Common myeloid progenitor, CD34-positive (primary cell): ENCODE measurements at places on chromosomes 6 and 20.

DNA sequence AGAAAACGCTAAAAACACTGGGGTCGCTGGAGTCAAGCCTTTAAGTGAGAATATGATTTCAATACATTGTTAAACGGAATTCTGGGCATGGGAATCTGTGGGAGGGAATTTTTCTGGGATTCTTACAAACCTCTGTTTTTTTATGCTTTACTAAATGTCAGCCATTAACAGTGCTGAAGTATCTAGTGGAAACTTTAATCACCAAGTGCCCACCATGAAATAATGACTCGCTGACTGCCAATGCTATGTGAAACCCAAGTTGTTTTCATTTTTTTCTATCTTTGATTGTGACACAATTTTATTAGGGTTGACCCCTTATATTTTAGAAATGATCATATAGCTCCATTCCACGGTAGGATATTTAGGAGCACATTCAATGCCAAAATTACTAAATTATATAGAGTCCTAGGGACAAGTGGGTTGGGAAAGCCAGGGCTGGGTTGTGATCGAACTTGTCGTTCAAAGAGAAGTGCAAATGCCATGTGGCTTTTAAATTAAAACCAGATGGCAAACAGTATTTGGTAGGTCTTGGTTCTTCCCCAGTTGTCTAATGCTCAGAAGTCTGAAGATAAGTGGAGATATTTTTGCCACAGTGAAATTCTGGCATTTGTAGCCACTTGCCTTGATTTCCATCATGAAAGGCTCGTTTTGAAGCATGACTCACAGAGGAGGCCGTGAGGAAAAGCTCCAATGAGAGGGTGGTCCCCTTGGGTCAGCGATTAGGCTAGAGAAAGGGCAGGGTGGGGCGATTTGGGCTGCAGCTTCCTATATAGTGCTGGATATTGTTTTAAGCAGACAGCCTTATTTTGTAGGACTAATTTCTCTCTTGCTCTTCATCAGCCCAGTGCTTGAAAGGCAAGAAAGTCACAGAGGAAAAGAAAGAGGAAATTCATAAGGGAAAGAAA, 254.4 kb upstream of the JAG1 start:
- no peak for DNase-seq

DNA sequence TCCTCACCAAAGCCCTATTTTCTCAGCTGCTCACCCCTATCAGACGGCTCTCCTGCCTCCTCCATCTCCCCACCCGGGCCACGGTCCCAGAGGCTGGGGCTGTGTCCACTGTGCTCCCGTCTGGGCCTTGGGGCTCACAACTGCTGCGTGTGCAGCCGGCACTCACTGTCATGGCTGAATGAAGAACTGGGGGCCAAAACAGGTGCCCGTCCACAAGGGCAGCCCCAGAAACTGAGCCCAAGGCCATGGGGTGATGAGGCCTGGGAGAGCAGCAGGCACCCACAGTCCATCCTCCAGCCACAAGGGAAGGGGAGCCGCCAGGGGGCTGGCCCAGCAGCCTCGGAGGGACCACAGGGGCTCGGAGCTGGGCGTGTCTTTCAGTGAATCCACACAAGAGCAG, 159.5 kb downstream of the DLL1 start:
- DNase-seq: no peak

DNA sequence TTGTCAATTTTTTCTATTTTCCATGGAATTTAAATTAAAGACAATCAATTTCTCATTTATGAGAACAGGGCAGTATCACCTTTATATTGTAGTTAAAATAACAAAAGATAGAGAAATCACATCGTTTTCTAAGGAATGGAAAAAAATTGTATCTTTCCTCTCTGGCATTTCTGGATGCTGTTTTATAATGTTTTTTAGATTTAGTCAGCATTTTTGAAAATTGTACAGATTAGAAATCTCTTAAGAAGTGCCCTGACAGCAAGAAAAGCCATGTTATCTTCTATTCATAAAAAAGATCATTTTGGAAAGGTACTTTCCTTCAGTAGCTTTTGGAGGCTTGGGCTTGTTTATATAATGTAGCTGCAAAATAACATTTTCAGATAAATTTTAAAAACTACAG, 116.9 kb downstream of the PLG start:
- no peak for DNase-seq

- DNase-seq: no peak
Observed at GRCh38 chr6:156662025-156662445, 115.1 kb upstream of the ARID1B start.

GRCh38 chr6:39231521-39232243, 2.4 kb upstream of the KCNK5 start:
- no peak for DNase-seq

GRCh38 chr20:42483730-42484303, 705.9 kb downstream of the PTPRT start:
- DNase-seq: no peak
